ENCODE measurements at places on chromosomes 6 and 20. TPM values are rescaled to one million over a fixed set of nuclear protein-coding genes. Genes with fewer than 3 reads are reported as not detected.
A peak's percentile ranks its signal among the peaks of the same experiment; 100 is the strongest.

Gene XKR7
- not detected for total RNA-seq

Gene FUCA2
- 62.7 TPM for total RNA-seq

Gene UBE2C
- total RNA-seq, result 2.9 TPM

Gene OPRL1
- total RNA-seq, result 1.7 TPM

Gene PRL
- not detected for total RNA-seq

Gene C6orf89
- total RNA-seq, result 69.9 TPM

Gene IL20RA
- 15.1 TPM for total RNA-seq

Gene CST5
- total RNA-seq, result not detected

Gene PTCHD4
- not detected for total RNA-seq

Gene MDFI
- 7.3 TPM for total RNA-seq

Gene PXDC1
- 48.4 TPM for total RNA-seq

Gene CCDC28A
- 32.6 TPM for total RNA-seq

GRCh38 chr6:41197234-41197633 is 3.7 kb downstream of the TREML2 start:
- DNase-seq, result no peak

DNA sequence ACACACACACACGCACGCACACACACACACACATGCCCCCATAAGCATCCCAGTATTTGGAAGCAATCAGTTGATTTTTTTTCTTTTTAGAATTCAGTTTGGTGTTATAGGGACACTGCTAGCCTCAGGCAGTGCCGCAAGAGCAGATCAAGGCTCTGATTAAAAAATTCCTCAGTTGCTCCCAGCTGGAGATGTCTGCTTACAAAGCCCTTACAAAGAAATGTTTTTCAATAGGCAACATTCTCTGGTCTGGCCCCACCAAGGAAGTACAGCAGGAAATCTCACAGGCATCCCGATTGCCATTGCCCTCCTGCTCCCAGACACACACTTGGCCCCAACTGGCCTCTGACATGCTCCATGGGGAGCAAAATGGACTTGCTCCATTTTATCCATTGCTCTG is 22.9 kb upstream of the CD83 start:
- DNase-seq, result no peak

- DNase-seq, result no peak
Observed at GRCh38 chr6:111832833-111833418, 40.3 kb downstream of the FYN start.

GRCh38 chr6:108948181-108948661 is 100.0 kb downstream of the ARMC2 start:
- peak; percentile 42 for DNase-seq

DNA sequence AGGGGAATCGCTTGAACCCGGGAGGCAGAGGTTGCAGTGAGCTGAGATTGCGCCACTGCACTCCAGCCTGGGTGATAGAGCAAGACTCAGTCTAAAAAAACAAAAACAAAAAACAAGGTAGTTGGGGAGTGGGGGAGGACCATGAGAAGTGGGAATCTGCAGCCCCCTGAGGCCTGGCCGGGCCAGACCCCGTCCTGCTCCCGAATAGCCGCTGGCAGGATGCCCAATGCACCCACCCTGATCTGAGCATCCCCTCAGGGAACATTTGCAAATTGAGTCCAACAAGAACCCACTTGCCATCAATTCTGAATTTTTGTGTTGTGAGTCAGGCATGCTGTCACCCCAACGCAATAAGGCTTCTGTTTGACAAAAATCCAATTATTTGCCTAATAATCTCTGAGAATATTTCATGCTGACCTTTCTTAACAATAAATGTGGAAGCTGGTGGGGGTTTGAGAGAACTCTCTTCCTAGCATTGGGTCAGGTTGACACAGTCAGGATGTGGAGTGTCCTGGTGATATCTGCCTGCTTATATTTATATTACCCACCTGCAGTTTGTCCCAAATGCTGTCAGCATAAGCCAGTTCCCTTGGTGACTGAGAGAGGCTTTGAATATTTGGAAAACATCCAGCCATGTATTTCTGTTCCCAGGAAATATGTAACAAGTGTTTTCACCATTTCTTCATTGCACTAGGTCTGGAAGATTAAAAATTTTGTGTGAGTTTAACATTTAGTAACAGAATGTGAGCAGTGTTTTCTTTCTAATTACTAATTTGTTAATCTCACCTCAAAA is 28.4 kb upstream of the FRMD1 start:
- DNase-seq, result no peak

GRCh38 chr6:152034631-152035030 is 227.1 kb downstream of the ESR1 start:
- no peak for DNase-seq

- no peak for DNase-seq
Observed at GRCh38 chr6:15330174-15330944, 84.5 kb downstream of the JARID2 start.

- no peak for DNase-seq
Observed at GRCh38 chr6:13250703-13251102, 77.6 kb downstream of the TBC1D7 start.

DNA sequence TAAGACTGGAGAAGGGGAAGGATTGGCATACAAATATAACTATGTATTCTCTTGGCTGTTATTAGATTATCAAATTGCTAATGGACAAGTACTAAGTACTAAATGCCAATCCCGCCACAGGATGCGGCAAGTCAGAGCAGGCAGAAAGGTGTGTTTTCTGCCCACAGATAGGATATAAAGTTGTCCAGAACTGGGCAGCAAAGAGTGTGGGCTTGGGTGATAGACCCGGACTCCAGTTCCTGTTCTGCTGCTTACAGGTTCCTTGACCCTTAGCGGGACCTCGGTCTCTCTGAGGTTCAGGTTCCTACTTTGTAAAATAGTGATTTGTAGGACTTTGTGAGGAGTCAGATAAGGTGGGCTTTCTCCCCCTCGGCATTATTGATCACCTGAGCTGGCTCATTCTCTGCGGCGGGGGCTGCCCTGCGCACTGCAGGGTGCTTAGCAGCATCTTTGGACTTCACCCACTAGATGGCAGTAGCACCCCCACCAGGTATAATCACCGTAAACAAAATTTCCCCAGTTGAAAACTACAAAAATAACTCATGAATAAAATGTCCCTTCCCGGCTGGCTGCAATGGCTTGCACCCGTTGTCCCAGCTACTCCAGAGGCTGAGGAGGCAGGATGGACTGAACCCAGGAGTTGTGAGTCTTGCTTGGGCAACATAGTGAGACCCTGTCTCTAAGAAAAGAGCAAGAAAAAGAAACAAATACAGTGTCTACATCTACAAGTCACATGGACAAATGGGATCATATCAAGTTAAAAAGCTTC is 193.1 kb downstream of the DOK5 start:
- no peak for DNase-seq

DNA sequence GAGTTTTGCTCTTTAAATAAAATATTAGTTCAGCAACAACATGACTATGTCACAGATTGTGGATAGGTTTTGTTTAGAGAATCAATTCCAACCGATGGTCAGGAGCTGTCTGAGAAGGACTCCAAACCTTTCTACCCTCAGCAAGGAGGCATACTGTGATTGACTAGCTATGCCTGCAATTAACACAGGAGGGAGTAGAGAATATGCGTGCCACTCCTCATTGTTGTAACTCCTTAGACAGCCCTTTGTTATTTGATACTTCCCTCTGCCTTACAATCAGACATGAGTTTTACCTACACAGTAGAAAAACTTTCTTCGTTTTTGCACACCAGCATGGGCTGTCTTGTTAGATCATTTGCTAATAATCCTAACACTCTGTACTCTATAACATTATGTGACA is 796.5 kb downstream of the PRIM2 start:
- no peak for DNase-seq

DNA sequence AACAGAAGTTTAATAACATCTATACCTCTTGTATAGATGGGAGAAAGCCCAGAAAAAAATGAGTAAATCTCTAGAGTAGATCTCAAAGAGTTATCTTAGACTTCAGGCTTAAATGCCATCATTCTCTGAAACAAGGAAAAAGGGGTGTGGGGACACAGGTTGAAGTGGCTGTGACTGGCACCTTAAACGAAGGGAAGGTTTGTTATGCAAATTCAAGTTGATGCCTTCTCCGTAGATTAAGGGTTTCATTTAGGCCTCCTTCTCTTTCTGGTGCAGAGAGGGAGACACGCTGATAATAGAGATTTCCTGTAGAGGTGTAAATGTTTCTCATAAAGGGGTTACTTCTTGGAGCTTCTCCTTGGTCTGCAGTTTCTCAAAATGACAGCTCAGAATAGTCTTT is 252.1 kb downstream of the CD83 start:
- no peak for DNase-seq

GRCh38 chr20:43198607-43199006 is 8.9 kb upstream of the PTPRT start:
- no peak for DNase-seq

DNA sequence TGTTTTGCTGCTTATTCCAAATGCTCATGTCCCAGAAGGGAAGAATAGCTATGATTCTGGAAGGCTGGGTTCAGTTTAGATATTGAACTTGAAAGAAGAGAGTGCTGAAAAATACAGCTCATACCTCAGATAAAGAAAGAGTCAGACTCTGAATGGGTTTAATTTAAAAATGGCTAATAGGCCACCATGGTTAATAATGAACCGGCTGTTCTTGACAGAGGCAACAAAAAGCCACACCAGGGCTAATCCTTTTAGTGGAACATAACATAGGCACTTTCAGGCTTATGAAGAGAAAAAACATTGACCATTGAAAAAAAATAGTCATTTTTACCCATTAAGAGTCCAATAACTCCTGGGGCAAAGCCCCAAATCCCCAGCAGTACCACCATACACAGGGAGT is 59.4 kb downstream of the TNFRSF21 start:
- no peak for DNase-seq

GRCh38 chr20:44768854-44769480 is 23.3 kb downstream of the KCNK15 start:
- DNase-seq, result no peak

DNA sequence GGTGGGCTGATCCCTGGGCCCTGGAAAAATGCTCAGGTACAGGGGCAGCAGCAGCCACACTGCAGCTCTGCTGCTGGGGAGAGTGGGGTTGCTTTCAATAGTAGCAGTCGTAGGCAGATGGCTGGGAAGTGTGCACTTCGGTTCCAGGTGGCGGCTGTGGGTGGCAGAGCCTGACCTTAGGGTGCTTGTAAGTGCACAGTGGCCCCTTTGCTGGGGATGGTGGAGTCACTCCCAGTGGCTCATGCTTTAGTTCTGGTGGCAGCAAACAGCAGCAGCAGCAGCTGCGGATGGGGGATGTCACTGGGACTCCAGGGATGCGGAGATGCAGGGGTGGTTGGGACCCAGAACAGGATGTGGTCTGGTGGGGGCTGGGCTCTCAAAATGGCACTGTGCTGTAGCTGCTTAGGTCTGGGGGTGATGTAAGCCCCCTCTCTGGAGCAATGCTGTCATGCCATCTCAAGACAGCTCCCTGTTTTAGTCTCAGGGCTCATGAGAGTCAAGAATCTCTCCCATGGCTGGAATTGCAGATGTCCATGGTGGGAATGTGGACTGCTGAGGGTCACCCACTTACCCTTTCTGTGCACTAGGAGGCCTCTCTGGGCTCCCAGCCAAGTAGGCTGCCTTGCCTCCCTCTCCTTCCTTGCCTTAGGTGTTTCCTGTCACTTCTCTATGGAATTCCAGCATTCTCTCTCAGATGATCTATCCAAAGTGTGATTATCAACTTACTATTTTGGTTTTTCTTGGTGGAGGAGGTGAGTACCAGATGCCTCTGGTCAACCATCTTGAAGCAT is 146.7 kb upstream of the SLC22A23 start:
- DNase-seq, result no peak

- DNase-seq, result no peak
Observed at GRCh38 chr6:93013054-93013453, 406.3 kb downstream of the EPHA7 start.

DNA sequence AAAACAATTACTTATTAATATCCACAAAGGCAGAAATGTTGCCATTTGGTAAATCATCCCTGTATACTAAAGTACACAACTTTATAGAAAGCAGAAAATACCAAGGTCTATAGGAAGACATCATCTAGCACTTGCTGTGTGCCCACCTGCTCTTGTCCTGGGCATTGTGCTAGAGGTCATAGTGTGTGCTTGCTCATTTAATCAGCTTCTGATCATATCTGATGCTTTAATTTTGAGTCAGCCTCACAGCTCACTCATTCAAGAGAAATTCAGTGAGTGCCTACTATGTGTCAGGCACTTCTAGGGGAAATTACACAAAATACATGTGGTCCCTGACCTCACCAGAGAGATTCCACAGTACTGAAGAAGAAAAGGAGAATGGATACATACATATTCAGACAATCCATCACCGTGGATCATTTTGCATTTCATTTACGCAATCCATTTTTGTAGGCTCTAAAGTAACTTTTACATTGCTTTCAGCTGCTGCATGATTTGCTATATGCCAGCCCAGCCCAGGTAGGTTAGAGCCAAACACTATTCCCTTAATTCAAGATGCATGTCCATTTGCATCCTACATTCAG is 167.9 kb upstream of the MCHR2 start:
- no peak for DNase-seq

DNA sequence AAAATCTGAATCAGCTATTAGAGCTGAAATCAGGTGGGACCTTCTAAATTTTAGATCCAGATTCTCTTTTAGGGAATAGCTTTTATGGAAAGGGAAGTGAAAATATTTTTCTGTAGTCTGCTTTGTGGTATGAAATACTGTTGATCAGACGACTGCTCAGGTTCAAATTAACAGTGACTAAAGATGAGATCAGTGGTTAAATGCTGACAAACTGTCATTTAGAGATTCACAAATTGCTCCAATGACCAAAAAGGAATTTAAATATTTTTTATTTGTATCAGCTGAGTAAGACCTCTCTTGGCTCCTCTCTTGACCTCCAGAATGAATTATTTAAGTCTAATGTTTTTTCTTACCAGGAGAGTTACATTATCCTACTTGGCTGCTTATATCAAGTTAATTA is 77.3 kb downstream of the KCNQ5 start:
- DNase-seq, result no peak

DNA sequence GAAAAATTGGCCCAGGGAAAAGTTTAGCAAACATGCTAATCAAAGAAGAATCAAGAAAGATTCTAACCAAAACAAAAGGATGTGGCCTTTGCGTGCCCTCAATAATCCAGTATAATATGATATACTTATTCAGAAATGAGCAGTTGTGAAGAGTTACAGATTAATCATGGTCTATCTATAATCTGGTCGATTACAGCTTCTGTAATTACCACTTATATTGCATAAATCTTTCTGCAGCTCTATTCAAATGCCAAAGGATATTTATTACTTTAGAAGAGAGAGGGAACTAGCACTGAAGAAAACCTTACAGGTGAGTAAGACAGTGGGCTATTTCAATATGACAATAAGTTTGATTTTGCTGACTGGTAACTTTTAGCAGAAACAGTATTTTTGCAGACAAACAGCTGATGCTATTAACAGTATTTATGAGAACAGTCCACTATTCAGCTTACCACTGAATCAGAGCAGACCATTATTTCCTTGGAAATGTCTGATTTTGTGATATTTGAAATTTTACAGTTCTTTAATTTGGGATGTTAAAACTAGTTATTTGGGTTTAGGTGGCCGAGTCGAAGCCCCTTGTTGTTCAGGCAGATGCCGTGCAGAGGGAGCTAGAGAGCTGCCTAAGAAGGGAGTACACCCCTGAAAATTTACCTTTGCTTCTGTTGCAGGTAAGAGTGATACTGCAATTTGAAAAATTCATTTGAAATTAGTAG is 92.2 kb downstream of the CEP57L1 start:
- DNase-seq, result peak; percentile 51

Measured in mucosa of gallbladder (tissue), 1 donor.